Inflammatory macrophage treated with lipopolysaccharide for 4 hours (primary cell): ENCODE measurements at places on chromosomes 16 and 17.

DNA sequence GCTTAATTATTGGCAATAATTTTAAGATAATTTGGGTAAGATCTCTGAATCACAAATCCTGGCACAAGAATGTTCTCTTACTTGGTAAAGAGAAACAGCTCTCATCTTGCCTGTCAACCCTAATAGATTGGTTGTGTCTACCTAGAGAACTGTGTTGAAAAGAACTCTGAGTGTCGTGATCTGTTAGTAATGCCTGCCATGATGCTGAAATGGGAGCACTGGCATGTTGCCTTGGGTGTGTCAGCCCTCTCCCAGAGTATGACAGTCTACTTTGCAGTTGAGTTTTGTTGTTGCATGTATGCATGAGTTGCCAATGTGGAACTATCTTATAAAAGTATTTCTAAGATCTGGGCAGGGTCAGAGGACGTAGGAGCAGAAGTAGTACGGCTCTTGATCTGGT, 221.4 kb downstream of the MAF start:
- DNase-seq: peak; percentile 38

DNA sequence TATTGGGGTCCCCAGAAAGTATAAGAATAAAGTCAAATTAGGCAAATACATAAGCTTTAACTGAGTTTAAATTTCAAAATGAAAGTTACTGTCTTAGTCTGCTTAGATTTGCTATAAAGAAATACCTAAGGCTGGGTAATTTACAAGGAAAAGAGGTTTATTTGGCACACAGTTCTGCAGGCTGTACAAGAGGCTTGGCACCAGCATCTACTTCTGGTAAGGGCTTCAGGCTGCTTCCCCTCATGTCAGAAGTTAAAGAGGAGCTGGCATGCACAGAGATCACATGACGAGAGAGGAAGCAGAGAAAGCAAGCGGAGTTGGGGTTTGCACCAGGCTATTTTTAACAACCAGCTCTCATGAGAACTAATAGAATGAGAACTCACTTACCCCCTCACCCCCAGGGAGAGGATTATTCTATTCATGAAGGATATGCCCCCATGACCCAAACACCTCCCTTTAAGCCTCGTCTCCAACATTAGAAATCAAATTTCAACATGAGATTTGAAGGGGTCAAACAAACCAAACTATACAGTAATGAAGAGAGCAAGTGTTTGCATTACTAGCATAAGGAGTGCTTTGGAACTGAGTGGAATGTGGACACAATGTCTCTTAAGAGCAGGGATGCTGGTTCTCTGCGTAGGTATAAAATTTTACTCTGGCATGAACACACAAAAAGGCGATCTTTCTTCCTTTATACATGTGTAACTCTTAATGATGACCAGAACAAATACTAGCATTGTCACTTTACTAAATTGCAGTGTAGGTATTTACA, 292.8 kb upstream of the PMFBP1 start:
- no peak for DNase-seq

DNA sequence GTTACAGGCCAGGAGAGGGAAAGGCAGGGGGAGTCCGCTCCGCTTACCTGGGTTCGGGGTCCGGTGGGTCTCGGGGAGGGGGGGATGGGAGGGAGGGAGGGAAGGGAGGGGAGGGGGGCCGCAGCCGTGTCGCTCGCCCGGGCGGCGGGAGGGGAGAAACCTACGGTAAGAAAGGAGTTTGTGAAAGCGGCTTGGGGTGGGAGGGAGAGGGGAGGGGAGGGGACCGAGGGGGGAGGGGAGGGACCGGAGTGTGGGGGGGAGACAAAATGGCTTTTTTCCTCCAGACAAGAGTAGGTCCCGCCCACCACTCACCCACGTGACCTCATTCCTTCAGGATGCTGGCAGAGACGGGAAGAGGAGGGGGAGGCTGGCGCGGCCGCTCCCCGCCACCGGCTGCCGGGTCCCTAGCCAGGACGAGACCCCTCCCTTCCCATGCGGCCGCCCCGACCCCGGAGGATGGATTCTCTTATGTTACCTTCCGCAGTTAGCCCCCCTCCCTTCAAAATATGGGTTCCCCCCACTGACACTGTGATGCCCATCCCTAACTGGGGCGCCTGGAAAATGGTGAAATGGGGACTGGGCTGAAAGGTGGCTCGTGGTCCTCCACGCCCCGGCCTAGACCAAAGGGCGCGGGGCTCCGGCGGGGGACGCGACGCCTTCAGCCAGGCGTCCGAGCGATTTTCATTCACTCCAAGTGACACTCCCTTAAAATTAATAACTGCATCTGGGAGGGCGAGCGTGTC, at the start of gene PCGF2:
Gene PCGF2 (minus strand): TSS at position 188 of the 743 bp plus-strand sequence. CDS start 7,934 bp downstream, outside the sequence.
- peak; percentile 29 for DNase-seq

GRCh38 chr16:67179421-67180080, 4.2 kb downstream of the MATCAP1 start:
- no peak for DNase-seq

DNA sequence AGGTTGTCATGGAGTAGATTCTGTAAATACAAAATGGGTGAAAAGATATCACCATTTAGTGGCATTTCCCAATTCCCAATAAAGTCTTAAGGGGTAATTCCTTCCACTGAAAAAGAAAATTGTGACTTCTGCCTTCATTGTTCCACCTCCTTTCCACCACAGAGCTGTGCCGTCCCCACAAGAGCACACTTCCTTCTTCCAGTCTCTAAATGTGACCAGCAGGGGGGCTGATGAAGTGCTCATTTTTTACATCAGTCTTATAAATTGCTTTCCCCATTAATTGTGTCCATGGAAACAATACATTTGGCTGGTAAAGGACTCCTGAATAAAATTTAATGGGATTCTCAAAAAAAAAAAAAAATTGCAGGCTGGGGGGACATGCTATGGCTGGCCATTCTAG, 260.8 kb upstream of the PSMD7 start:
- DNase-seq: peak; percentile 23
